Kidney (tissue), 22 donors: ENCODE measurements at places on chromosomes 3 and 15. TPM values are rescaled to one million over a fixed set of nuclear protein-coding genes. Genes with fewer than 3 reads are reported as not detected.
A peak's percentile ranks its signal among the peaks of the same experiment; 100 is the strongest.

The WWTR1 gene
- total RNA-seq = 117 TPM

The GHRL gene
- total RNA-seq = 1.2 TPM

The CPLX3 gene
- total RNA-seq = not detected

The SOX2 gene
- 0.13 TPM for total RNA-seq

The ASB14 gene
- not detected for total RNA-seq

The CLDN16 gene
- total RNA-seq = 27.3 TPM

The GPR171 gene
- 4.9 TPM for total RNA-seq

DNA sequence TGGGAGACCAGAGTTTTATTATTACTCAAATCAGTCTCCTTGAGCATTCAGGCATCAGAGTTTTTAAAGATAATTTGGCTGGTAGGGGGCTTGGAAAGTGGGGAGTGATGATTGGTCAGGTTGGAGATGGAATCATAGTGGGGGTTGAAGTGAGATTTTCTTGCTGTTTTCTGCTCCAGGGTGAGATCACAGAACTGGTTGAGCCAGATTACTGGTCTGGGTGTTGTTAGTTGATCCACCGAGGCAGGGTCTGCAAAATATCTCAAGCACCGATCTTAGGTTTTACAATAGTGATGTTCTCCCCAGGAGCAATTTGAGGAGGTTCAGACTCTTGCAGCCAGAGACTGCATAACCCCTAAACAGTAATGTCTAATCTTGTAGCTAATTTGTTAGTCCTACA is 141.0 kb downstream of the OTOL1 start:
- H3K27ac ChIP-seq = no peak overlapping the region
- no peaks in the 10 kb centered on the region for H3K36me3 ChIP-seq
- no peak for DNase-seq
- H3K4me3 ChIP-seq = no peak overlapping the region
- no peaks in the 10 kb centered on the region for H3K27me3 ChIP-seq

- H3K4me1 ChIP-seq = no peaks in the 10 kb centered on the region
- H3K4me3 ChIP-seq = no peak overlapping the region
- H3K36me3 ChIP-seq = no peaks in the 10 kb centered on the region
- H3K27ac ChIP-seq = no peak overlapping the region
Measured at GRCh38 chr3:145243875-145244274, 917.1 kb downstream of the PLOD2 start.

DNA sequence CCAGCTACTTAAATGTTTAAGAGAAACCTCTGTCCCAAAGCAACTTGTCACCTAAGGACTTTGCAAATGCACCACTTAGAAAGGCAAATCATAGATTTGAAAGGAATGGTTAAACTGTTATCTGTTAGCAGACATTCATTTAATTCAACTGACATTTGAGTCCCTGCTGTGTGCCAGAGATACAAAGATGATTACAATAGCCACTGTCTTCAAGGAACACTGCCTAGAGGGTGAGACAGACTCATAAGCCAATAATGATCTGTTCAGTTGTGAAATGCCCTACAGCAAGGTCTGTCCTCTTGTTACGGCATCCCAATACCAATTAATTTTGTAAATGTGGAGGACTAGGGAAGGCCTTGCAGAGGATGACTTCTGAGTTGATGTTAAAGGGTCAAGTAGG is 113.1 kb downstream of the ATG7 start:
- H3K4me1 ChIP-seq = peaks cover 3% of the 10 kb centered on the region
- H3K27ac ChIP-seq = no peak overlapping the region
- H3K36me3 ChIP-seq = no peaks in the 10 kb centered on the region
- DNase-seq = no peak

DNA sequence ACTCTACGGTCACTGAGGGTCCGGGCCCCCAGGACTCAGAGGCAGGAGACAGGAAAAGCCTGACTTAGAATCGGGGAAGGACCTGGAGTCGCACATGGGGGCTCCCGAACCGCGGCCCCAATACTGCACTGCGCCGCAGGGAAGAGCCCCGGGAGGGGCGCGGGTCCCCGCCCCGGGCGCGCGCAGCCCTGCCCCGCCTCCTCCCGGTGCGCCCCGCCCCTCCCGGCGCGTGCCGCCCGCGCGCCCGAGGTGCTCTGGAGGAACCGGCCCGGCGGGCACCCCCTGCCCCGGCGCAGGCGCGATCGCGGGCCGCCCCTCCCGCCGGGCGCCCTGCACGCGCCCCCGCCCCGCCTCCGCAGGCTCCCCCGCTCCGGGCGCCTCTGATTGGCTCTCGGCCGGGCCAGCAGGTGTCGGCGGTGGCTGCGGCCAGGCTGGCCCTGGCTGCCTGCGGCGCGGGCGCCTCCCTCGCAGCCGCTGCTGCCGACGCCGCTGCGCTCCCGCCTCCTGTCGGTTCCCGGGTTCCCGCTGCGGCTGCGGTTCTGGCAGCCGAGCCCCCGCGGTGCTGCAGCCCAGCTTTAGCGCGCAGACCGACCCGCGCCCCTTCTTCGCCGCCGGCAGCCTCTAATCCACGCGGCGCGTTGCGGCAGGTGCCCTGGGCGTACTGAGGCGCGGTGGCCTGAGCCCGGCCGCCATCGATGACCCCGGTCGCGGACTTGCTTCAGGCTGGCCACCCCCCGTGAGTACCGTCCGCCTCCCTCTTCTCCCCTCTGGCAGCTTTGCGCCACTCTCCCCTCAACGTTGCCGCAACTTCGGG is at the start of gene MYRIP:
Gene MYRIP (plus strand): TSS at position 429 of the 814 bp plus-strand sequence. CDS start 91,208 bp downstream, outside the sequence.
- H3K4me1 ChIP-seq = no peaks in the 10 kb centered on the region
- H3K27ac ChIP-seq = no peak within 1 kb of the TSS
- peak within 1 kb of the TSS; percentile 59 for H3K4me3 ChIP-seq
- peak; percentile 81 for DNase-seq
- H3K36me3 ChIP-seq = no peaks in the 10 kb centered on the region
- H3K27me3 ChIP-seq = peaks cover 10% of the 10 kb centered on the region

GRCh38 chr3:20652231-20652986 is 466.4 kb upstream of the SGO1 start:
- H3K27ac ChIP-seq = no peak overlapping the region
- DNase-seq = no peak
- H3K27me3 ChIP-seq = no peaks in the 10 kb centered on the region

DNA sequence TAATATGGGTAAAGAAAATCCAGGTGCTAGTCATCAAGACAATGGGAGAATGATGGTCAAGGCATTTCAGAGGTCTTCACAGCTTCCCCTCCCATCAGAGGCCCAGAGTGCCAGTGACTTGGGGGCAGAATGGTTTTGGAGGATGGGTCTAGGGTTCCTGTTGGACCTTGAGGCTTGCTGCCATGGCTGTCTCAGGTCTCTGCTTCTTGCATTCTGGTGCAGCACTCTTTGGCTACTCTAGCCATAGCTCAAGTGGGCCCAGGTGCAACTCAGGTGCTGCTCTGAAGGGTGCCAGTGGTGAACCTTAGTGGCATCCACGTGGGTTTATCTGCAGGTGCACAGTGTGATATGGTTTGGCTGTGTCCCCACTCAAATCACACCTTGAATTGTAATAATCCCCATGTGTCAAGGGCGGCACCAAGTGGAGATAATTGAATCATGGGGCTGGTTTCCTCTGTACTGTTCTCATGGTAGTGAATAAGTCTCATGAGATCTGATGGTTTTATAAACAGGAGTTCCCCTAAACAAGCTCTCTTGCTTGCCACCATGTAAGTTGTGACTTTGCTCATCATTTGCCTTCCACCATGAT is 48.5 kb upstream of the PEX5L start:
- H3K4me1 ChIP-seq = no peaks in the 10 kb centered on the region
- no peak overlapping the region for H3K27ac ChIP-seq
- no peak overlapping the region for H3K4me3 ChIP-seq
- H3K36me3 ChIP-seq = no peaks in the 10 kb centered on the region
- no peak for DNase-seq

DNA sequence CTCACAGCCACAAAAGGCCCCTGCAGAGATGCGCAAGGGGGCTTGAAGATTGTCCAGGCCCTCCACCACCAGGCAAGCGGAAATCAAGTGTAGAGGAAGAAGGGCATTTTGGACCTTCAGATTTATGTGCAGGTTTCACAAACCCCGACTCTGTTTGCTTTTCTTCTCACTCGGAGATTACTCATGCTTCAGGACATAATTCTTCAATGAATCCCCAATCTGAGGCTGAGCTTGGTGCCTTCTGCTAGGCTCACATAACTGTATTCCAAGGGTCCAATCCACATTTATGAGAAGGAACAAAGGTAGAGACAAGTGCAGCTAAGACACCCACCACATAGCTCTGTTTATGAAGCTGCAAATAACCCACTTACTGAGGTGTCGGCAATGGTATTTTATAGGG is 50.6 kb upstream of the NMNAT3 start:
- H3K4me3 ChIP-seq = no peak overlapping the region
- DNase-seq = no peak

- no peak overlapping the region for H3K27ac ChIP-seq
- no peaks in the 10 kb centered on the region for H3K4me1 ChIP-seq
- no peak overlapping the region for H3K4me3 ChIP-seq
- no peaks in the 10 kb centered on the region for H3K27me3 ChIP-seq
- H3K36me3 ChIP-seq = no peaks in the 10 kb centered on the region
Measured at GRCh38 chr15:89784686-89784960, 8.5 kb downstream of the MESP2 start.

- H3K4me3 ChIP-seq = no peak overlapping the region
- H3K27ac ChIP-seq = no peak overlapping the region
- no peak for DNase-seq
- peaks cover 2% of the 10 kb centered on the region for H3K36me3 ChIP-seq
Measured at GRCh38 chr3:142560118-142560517, 18.4 kb downstream of the ATR start.

GRCh38 chr3:189629803-189630455 is 1.3 kb upstream of the TP63 start:
- no peak overlapping the region for H3K27ac ChIP-seq
- no peaks in the 10 kb centered on the region for H3K4me1 ChIP-seq
- no peak overlapping the region for H3K4me3 ChIP-seq
- DNase-seq = no peak
- H3K27me3 ChIP-seq = no peaks in the 10 kb centered on the region
